HAP-1 (cell line): ENCODE measurements at places on chromosomes 4 and X.

DNA sequence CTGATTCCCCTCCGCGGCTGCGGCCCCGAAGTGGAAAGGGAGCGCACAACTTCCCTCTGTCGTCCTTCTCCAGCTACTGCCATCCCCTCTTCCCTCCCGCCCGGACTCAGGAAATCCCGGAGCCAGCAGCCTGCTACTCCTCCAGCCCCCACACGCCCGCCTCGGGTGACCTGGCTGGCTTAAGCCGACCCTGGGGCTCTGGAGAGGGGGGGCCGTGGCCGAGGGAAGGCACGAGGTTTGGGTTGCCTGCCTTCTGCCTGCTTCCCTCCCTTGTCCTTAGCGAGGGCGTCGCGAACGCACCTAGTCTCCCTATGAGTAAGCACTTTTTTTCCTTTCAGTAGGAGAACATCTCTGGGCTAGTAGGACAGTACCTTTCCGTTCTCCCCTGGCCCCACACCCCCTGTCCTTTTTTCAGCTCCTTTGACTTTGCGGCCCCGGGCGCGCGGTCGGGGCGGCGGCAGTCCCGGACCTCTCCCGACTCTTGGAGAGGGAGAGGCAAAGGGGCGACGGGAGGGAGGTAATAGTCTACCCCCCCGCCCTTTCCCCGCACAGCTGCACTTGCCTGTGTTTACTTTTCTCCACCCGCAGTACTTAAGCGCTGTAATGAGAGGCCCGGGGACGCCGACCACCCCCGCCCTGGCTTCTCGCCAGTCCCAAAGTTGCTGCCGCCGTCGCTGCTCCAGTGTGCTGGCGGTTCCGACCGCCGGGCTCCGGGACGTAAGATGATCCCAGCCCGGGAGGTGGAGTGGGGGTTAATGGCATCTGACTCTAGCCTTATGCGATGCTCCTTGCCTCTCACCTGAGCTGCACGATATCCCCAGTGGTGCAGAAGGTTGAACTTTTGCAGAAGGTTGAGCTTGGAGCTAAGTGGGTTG lies 868 bp downstream of the PLS3 start:
- peak; percentile 73 for DNase-seq

- DNase-seq = no peak
Measured at GRCh38 chrX:101957174-101957573, 25.3 kb upstream of the ZMAT1 start.

DNA sequence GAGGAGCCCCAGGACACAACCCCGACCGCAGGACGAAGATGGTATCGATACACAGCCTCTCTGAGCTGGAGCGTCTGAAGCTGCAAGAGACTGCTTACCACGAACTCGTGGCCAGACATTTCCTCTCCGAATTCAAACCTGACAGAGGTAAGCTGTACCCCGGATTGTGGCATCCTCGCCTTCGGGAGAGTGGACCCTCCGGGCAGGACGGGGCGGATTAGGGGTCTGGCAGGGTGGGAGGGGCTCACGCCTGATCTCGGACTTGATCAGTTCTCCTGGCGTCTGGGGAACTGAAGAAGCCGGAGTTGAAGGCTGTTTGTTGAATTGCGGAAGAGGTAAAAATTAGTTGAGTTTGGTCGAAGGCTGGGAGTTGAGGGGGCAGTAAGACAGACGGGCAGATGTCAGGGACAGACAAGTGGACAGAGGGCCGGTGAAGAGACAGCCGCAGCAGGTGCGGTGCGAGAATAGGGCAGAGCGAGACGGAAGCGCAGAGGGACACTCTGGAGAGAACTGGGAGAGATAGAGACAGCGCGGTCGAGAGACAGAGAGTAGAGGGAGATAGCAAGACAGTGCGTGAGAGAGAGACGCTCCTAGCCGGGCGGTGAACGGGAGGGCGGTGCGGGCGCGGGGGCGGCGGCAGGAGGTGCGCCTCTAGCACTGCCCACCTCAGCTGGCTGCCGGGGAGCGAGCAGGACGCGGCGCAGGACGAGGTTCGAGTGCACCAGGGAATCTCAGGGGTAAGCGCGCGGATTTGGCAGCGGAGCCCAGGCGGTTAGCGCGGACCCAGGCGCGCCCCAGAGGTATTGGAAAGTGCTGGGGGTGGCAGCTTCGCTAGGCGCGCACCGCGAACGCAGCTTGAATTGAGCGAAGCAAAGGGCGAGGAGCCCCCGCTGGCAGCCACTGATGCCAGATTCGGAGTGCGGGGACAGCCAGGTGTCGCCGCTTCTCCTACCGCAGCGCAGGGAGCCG lies 23.9 kb downstream of the ARHGAP36 start:
- DNase-seq = no peak

DNA sequence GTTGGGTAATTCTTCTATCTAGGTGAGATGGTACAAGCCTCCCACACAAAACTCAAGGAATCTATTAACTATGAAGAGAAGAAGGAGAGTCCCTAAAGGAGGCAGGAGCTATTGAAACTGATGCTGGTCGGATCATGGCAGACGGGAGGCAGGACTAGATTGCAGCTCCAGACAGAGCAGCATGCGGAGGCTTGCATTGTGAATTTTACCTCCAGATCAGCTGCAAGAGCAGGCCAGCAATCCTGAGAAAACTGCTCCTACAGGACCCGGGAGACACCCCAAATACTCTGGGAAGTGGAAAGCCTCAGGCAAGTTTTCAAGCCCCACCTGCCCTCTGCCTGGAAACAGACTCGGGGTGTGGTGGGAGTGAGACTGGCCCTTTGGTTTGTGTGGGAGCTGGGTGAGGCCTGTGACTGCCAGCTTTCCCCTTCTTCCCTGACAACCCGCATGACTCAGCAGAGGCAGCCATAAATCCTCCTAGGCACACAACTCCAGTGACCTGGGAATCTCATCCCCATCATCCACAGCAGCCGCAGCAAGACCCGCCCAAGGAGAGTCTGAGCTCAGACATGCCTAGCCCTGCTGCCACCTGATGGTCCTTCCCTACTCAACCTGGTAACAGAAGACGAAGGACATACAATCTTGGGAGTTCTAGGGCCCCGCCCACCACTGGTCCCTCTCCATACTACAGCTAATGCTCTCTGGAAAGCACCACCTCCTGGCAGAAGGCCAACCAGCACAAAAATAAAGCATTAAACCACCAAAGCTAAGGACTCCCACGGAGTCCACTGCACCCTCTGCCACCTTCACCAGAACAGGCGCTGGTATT lies 30.9 kb downstream of the GATB start:
- no peak for DNase-seq

GRCh38 chr4:83387012-83387411 lies 52.4 kb upstream of the HPSE start:
- no peak for DNase-seq

DNA sequence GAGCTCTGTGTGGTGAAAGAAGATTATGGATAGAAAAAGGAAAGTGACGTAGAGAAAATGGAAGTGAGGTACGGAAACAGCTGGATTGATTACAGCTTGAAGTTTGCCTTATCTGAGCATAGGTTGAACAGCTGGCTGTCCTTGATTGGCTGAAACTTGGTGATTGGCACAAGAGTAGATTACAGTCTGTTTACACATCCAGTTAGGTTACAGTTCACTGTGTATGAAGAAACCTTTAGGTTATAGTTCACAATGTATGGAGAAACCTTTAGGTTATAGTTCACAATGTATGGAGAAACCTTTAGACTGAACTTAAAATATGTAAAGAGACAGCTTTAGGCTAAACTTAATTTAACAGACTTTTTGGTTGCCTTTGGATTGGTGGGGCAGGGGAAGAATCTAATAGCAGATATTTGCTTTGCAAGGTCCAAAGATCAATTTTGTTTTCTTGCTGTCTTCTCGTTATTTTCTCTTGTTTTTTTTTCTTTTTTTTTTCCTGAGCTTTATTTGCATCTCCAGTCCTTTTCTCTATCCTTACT lies 15.6 kb upstream of the ART3 start:
- no peak for DNase-seq

- DNase-seq = no peak
Measured at GRCh38 chr4:11543706-11544105, 115.0 kb upstream of the HS3ST1 start.

DNA sequence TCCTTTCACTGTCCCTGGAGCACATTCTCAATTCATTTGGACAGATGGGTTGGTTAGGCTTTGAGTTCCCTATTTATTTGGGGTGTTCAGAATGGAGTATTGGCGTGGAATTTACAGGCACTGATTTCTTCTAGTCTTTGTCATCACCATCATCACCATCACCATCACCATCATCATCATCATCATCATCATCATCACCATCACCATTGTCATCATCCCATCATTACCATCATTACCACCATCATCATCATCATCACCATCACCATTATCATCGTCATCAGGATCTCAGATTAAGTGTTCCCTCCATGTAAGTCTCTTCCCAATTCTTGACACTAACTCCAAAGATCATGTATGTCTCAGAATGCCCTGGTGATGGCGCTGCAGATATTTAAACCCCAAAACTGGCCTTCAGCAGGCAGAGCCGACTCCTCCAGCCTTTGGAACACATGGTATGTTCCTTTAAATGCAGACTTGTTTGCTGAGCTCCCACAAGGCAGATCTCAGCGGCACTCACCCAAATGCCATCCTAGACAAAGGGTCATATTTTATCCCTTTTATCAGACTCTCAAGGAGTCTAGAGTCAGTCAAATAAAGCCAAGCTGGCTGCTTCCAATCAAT lies 19.8 kb upstream of the FAM9A start:
- DNase-seq = no peak

DNA sequence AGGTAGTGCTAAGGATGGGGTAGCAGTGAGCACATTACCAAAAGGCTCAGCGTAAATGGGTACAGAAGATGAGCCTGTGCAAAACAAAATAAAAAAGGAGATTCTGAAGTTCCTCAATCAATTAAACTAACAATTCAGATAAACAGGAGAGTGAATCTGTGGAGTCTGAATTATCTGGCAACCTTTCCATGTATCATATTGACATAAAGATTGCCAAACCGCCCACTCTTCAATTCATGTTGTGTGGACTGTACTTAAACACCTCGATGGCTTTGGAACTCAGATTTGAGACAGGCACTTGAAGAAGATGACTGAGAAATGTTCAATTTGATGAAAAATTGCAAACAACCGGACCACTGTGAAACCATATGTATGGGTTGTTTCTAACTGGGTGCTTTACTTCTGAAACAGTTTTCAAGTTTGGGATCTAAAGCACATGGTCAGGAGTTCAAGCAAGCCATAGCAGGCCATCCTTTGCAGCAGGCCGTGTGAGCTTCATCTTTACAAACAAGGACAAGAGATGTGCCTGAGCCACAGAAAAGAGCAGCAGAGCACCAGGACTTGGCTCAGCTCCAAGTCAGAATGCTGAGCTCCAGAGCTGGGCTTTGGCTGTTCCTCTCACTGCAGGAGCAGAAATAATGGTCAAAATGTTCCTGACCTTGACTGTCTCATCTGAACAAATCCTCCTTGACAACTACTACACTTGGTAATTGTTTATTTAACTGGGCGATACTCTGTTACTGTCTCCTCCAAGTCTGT lies 108.1 kb downstream of the MGST2 start:
- no peak for DNase-seq

DNA sequence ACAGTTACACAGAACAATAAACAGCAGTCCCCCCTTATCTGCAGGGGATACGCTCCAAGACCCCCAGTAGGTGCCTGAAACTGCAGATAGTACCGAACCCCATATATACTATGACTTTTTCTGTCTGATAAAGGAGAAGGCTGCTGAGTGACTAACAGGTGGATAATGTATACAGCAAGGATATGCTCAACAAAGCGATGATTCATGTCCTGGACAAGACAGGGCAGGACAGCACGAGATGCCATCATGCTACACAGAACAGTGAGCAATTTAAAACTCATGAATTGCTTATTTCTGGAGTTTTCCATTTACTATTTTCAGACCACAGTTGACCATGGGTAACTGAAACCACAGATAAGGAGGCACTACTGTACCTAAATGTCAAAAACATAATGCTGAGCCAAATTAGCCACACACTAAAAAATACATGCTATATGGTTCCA lies 76.1 kb downstream of the MANBA start:
- DNase-seq = no peak

DNA sequence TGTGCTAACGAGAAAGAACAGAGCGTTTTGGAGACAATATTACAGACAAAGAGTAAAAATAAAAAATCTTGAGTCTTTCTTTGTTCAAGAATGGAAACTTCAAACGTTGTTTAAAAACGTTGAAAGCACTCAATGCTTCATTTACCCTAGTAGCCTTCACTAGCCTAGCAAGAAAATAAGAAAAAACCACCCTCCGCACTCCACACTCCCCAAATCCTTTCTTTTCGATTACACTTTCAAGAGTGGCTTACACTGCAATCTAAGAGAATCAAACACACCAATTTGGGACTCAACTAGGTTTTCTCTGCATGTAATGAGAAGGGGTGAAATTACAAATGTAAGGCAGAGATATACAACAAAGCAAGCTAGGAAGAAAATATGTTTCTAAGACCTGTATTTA lies 4.7 kb downstream of the TMSB4X start:
- DNase-seq = no peak

DNA sequence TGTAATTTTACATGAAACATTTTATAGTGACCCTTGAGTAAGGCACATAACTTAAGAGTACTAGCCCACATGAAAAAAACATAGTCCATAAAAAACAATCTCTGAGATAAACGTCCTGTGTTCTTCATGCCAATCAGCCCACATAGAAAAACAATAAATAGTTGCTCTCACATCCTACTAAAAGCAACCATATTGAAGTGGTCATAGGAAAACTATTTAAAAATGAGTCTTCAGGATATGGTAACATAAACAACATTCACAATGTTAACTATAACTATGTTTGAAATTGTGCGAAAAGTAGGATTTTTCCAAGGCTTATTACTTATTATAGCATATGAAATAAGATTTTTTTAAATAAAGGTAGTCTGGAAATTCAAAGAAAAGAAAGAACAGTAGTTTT lies 77.1 kb upstream of the EPHA5 start:
- DNase-seq = no peak

- no peak for DNase-seq
Measured at GRCh38 chr4:164579270-164579942, 174.5 kb upstream of the SMIM31 start.

- DNase-seq = no peak
Measured at GRCh38 chr4:52995360-52996030, 133.4 kb downstream of the RASL11B start.

- DNase-seq = no peak
Measured at GRCh38 chr4:159414305-159414704, 311.4 kb downstream of the RAPGEF2 start.

GRCh38 chr4:109025471-109026076 lies 262.7 kb upstream of the ETNPPL start:
- DNase-seq = no peak

DNA sequence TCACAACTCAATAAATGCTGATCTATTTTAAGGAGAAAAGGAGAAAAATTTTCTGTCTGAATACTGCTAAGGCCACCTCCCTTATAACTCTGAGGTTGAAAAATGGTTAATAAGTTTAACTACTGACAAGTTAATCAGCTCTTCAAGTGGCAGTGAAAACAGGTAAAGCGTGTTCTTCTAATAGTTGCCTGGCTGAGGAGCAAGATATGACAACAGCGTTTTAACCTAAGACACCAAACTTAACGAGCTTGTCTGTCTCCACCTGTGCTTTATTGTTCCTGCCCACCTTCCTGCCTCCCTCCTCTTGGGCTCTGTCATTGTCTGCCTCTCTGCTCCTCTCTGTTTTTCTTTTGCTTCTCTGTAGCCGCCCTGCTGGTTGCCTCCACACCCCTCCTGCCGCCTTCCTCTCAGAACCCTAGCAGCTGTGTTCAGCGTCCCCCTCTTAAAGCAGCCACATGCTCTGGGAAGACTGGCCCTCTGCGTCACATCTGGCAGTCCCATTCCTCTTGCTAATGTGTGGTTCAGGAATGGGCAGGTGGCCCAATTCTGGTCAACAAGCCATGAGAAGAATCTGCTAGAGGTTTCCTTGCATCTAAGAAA lies 4.3 kb upstream of the TSPAN5 start:
- no peak for DNase-seq
